NCI-H446 (cell line): ENCODE measurements at places on chromosomes 13 and 19.
A peak's percentile ranks its signal among the peaks of the same experiment; 100 is the strongest.

DNA sequence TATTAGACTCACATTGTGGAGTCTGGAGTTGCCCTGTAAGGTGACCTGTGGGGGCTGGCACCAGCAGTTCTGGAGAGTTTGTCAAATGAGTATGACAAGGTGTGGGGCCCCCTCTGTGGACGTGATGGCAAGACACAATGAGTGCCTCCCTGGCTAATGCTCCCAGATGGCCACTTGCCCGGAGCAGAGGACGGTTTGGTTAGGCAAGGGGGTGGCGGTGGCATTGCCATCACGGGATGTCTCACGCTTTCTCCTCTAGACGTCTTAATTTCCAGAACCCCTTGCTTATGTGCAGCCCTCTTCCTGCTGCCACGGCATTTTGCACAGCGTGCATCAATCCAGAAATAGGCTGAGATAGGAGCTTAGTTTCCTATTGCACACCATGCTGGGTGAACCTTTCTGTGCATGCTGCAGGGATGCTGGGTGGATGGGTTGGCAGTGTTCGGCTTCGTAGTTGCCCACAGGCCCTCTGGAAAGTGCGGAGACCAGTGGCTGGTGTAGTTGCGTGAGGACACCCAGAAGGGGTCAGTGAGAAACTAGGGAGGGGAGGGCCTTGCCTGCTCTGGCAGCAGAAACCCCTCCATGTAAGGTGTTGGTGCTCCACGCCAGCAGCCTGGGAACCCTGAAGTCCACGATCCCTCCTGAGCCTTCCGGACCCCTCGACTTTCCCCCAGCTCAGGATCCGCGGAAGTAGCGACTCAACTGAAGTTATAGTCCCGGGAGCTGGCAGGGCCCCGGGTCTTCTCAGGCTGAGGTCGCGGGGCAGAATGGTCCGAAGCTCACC, 18.1 kb upstream of the LRP3 start:
- DNase-seq: no peak

DNA sequence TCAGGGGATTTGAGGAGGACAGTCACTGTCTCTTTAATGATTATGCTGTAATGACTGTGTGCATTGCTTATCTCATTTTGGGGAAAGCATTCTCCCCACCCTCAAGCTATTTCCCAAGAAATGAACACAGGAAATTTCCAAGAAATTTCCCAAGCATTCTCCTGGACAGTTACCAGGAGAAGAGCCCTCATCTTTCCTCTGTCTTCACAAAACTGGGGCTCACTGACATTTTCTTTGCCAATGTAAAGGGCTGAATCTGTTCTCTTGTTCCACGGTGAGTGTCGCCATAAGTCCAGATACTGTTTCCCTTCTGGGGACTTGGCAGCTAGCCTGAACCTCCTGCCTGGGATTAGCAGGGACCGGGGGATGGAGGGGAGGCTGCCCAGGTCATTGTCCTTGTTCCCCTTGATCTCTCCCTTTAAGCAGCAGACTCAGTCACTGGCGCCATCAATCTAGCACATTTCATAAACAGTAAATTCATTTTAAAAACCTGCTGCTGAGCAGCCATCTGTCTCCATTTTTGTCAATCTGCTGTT, 172.8 kb downstream of the DNAJC15 start:
- DNase-seq: peak; percentile 63

DNA sequence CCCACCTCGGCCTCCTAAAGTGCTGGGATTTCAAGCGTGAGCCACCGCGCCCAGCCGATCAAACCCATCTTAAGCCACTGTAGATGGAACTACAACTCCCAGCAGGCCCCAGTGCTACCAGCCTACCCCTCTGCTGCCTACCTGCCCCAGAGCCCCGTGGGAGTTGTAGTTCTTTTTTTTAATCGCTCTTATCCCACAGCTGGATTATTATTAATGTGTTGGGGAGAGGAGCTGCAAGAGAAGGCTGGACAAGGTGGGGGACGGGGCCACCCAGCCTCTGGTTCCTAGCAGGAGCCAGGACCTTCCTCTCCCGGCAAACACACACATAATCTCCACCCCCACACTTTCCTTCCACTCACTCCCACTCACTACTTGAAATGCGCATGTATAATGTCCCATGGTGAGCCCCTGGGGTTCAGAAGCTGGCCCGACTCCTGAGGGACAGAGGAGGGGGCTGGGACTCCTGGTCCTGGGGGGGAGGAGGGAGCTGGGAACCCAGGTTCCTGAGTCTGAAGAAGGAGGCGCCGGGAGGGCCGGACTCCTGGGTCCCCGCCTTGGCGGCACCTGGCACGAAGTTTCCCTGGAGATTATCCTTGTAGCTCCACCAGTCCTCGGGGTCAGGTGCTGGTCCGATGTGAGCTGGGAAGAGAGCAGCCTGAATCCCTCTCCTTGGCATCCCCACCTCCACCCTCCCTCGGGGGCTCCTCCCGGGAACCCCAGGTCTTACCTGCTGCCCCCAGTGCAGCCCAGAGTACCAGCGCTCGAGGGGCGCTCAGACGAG, 958 bp downstream of the CA11 start:
- peak; percentile 71 for DNase-seq

DNA sequence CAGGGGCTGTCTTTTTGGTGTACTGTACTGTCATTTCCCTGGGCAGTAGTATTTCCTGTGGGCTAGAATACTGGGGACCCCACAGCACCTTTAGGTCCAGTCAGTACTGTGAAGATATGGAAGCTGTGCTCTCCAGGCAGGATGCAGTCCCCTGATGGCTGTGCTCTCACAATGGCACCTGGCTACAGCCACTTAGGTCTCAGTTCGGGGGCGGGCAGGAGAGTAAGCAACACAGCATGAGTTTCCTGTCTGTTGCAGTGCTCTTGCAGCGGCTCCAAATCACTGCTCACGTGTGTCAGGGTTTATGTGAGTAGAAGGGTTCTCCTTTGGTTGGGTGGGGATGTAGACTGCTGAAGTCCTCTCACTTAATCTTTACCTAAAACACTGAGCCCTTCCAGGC, 810.4 kb downstream of the DACH1 start:
- no peak for DNase-seq

DNA sequence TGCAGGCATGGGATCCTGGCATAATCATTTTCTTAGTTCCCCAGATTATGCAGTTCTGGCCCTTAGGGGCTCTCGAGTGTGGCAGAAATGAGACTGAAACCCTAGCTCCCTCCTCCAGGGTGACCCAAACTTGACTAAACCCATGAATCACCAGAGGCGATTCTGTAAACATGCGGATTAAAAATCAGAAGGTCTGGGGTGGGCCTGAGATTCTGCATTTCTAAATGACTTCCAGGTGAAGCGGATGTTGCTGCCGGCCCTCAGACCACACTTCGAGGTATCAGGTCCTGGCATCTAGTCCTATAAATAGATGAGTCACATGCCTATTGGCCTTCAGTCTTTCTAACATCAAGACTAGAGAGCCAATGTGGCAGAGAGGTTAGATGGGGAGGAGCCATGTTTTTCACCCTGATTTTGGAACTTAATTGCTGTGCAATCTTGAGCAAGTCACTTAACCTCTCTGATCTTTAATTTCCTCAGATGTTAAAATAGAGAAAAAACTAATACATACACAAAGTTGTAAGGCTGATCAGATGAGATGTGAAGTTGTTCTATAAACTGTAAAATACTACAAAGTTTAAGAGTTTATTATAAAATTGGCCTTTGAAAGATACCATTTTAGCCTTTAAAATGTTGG, 431.2 kb downstream of the FOXO1 start:
- DNase-seq: no peak

- no peak for DNase-seq
Observed at GRCh38 chr13:113554333-113554700, 30.2 kb upstream of the TFDP1 start.

DNA sequence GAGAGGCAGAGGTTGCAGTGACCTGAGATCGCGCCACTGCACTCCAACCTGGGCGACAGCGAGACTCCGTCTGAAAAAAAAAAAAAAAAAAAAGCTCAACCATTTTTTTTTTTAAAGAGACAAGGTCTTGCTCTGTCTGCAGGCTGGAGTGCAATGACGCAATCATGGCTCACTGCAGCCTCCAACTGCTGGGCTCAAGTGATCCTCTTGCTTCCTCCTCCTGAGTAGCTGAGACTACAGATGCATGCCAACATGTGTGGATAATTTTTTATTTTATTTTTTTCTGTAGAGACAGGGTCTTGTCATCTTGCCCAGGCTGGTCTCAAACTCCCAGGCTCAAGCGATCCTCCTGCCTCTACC, 10.3 kb downstream of the EHD2 start:
- no peak for DNase-seq

GRCh38 chr13:33758113-33758512, 59.8 kb upstream of the RFC3 start:
- DNase-seq: no peak

DNA sequence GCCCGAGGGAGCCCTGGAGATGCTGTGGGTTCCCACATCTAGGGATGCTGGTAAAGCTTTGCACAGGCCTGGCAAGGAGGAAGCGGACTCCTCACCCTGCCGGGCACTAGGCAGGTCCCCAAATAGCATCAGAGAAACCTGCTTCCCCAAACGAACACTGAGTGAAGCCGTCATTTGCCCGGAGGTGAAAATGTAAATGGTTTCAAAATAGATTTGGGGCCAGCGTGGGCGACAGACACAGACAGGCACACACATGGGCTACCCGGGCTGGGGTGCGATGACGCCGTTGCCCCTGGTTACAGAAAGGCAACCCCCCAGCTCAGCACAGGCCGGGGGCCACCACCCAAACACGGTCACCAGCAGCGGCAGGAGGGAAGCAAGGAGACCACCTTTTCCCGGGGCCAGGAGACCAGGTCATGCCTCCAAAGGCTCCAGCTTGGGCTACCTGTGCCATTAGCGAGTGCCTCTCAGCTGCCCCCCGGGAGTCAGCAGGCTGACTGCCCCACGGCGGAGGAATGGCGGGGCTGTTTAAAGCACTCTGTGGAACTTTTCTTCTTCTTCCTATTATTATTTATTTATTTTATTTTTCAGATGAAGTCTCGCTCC, 47.5 kb upstream of the NDUFS7 start:
- DNase-seq: no peak

DNA sequence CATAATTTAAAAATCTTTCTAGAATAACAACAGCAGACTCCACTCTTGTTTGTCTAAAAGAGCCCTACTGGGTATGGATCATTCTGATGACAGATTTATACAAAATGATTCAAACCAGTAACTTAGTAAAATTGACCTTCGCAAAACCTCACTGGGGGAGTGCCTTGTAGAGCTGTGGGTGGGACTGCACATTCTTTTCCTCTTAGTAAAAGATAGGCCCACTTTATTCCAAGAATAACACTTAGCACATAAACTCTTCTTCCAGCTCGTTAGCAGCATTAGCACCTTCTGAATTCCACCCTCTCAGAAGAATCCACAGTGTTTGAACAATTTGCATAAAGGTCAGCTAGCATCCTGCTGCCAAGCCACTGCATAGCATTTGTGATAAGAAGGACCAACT, 106.8 kb downstream of the STOML3 start:
- no peak for DNase-seq

- DNase-seq: no peak
Observed at GRCh38 chr13:69956349-69956748, 151.3 kb upstream of the ATXN8OS start.

DNA sequence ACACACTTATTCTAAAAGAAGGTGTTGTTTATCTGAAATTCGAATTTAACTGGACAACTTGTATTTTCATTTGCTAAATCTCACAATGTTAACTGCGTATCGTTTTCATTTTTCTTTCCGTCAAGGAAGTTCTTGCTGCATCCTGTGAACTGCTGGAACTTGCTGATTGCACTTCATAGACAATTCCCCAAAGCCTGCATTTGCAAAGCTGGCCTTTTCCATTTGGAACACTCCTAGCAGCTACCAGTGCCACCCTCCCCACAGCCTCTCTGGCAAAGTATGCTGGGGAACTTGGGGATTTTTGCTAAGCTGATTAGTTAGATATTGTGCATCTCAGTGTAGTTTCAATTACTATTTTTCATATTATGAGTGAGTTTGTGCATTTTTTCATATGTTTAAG, 20.4 kb upstream of the ARGLU1 start:
- DNase-seq: no peak

- no peak for DNase-seq
Observed at GRCh38 chr19:48861313-48861712, 7.1 kb downstream of the PLEKHA4 start.

DNA sequence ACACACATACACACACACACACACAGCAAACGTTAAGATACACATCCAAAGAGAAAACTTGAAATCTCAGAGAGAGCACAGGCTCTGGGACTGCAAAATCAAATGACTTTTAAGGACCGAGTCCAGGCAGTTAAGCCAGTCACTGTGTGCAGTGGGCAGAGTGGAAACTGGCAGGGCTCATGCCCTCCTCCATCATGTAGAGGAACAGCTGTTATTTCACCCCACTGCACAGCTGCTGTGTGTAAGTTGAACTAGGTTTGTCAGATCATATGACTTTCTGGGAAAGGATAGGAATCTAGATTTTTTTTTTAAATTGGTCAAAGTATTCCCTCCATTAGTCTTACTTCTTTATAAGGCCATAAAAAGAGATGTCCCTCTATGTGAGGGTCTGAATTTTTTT, 1002.1 kb downstream of the UQCRFS1 start:
- no peak for DNase-seq

GRCh38 chr19:808423-808775, 11.1 kb downstream of the PTBP1 start:
- no peak for DNase-seq

DNA sequence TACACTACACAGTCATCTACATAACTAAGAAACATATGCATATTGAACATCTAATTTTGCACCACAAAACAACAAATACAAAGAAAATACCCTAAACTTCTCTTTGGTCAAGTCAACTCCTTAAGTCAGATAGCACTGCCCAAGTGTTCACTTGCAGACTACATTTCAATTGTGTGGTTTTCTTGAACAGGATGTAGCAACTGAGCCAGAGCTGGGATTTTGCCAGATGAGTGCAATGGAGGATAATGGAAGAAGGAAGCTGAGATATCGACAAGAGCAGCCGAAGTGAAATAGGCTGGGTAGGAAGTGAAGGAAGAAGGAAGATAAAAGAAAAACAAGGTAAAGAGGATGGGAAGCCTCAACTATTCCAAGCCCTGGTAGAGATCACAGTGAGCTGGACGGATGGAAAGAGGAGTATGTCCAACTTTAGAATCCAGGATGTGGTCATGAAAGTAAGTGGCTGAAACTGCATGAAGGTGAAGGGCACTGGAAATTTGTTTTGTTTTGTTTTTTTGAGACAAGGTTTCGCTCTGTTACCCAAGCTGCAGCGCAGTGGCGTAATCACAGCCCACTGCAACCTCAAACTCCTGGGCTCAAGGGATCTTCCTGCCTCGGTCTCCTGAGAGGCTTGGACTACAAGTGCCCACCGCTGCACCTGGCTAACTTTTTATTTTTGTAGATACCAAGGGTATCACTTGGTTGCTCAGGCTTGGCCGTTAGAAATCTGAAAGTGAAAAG, 15.0 kb downstream of the NUFIP1 start:
- no peak for DNase-seq

DNA sequence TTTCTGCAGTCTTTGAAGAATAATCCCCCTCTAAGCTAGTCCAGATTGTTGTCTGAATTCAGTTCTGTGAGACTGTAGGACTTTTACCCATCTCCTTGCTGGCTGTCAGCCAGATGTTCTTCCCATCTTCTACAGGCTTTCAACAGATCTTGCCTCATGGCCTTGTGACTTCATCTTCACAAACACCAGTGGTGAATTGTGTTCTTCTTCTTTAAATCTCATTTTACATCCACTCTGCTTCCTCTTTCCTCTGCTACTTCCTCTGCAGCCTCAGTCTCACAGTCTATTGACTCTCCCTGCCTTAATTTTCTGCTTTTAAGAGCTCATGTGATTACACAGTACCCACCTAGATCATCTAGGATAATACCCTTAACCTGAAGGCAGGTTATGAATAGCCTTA, 859.0 kb upstream of the SLITRK1 start:
- no peak for DNase-seq

GRCh38 chr19:16359964-16360363, 35.3 kb downstream of the KLF2 start:
- DNase-seq: no peak

GRCh38 chr13:49183672-49184325, 36.3 kb upstream of the MLNR start:
- no peak for DNase-seq
